Activated T-helper 1 cell treated with Interleukin-2 at 50 U/mL for 16 hours (primary cell): ENCODE measurements at places on chromosomes 2 and 18.

GRCh38 chr2:226738821-226739544, 60.6 kb downstream of the IRS1 start:
- no peak for DNase-seq

DNA sequence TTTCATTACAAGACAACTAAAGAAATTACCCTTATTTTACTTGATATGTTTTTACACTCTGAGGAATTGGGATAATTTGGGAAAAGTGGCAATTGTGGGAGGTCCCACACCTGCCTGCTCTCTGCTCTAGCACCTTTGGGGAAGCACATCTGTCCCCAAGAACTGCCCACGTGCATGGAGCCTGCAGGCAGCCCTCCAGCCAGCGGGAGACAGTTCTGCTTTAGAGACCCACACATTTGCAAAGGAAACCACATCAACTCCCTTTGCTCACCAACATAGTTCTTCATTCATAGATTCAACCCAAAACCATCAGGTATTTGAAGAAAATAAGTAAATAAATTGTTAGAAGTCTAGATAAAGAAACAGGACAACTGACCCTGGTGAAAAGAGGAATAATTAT, 239.9 kb upstream of the ID2 start:
- DNase-seq = no peak

- no peak for DNase-seq
Observed at GRCh38 chr18:40292985-40293710, 1661.9 kb upstream of the PIK3C3 start.

DNA sequence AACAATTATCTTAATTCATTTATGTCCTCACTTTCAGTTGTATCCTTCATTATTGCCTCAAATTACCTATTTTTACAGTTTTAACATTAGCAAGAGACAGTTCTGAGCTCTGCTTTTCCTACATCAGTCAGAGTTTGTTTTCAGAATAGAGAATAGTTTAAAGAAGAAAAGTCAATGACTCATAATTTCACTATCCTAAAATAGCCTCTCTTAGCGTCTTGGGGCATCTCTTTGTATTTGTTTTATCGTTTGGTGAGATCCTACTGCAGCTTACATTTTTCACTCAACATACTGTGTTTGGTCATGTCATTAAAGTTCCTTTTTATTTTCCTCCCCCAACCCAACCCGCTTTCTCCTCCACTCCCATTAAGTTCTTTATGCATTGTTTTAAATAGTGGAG, 3.8 kb downstream of the SEC11C start:
- no peak for DNase-seq

- no peak for DNase-seq
Observed at GRCh38 chr2:28754321-28754720, 2.7 kb downstream of the PPP1CB start.

GRCh38 chr2:198928026-198928425, 529.7 kb downstream of the SATB2 start:
- no peak for DNase-seq
